ENCODE measurements at places on chromosomes 5 and 9. TPM values are rescaled to one million over a fixed set of nuclear protein-coding genes. Genes with fewer than 3 reads are reported as not detected.
A peak's percentile ranks its signal among the peaks of the same experiment; 100 is the strongest.

DNA sequence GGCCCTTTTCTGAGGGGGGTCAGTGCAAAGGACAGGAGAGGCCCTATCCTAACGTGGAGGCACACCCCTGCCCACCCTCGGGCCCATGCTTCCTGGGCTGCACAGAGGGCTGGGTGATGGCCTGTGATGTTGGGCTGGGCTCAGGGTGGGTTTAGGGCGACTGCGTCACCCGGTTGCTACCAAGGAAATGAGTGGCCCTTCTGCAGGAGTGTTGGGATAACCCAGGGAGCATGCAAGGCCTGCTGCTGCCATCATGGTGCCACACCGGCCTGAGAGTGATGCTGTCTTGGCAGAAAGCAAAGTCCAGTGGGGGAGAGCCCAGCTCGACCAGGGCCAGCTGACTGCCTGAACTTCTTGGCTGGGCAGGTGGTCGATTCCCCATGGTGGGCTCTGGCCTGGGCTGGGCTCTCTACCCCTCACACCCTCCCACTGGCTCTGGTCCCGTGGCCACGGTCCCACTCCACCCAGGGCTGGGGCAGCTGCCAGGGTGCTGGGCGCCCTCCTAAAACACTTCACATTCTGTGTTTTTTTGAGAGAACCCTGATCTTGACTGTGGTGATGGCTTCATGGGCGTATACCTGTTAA lies 21.5 kb upstream of the MRNIP start:
- no peaks in the 10 kb centered on the region for H3K27me3 ChIP-seq
- H3K27ac ChIP-seq = no peak overlapping the region
- no peak overlapping the region for H3K4me3 ChIP-seq
- DNase-seq = no peak
- peaks cover 72% of the 10 kb centered on the region for H3K36me3 ChIP-seq

DNA sequence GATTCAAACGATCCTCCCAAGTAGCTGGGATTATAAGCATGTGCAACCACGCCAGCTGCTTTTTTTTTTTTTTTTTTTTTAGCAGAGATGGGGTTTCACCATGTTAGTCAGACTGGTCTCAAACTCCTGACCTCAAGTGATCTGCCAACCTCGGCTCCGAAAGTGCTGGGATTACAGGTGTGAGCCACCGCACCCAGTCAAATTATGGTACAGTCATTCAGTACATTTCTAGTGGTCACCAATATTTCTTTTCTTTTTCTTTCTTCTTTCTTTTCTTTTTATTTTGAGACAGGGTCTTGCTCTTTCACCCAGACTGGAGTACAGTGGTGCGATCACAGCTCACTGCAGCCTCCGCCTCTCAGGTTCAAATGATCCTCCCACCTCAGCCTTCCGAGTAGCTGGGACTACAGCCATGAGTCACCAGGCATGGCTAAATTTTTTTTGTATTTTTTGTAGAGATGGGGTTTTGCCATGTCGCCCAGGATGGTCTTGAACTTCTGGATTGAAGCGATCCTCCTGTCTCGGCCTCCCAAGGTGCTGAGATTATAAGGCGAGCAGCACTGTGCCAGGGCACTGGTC lies 25.4 kb upstream of the DCP2 start:
- H3K36me3 ChIP-seq = no peaks in the 10 kb centered on the region
- H3K27me3 ChIP-seq = no peaks in the 10 kb centered on the region
- H3K4me1 ChIP-seq = no peaks in the 10 kb centered on the region
- H3K4me3 ChIP-seq = no peak overlapping the region
- no peak for DNase-seq

DNA sequence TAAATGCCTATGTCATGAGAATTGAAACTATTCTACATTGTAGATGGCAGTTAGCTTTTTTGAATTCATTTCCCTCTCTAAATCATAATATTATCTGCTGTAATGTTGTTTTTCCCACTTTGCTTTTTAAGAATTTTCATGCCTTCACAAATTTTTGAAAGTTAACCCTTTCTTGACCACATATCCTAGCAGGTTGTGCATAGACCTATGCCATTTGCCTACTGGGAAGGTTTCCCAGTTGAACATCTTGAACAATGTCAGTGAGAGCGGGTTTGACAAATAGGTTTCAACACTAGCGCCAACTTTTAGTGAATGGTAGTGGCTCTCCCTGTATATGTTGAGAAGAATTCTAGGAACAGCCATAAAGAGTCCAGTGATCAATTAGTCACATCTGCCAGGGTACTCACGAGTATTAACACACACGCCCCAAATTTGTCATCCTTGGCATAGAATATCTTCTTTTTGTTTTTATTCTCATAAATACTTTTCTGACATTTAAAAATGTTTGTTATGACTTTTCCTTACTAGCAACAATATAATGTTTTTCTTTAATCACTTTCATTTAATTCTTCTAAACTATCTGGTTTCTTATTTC lies 307.6 kb downstream of the PJA2 start:
- no peaks in the 10 kb centered on the region for H3K4me1 ChIP-seq
- H3K36me3 ChIP-seq = no peaks in the 10 kb centered on the region
- H3K27ac ChIP-seq = no peak overlapping the region
- H3K4me3 ChIP-seq = no peak overlapping the region
- no peak for DNase-seq
- no peaks in the 10 kb centered on the region for H3K27me3 ChIP-seq

GRCh38 chr5:127876384-127876783 lies 173.2 kb downstream of the CCDC192 start:
- no peaks in the 10 kb centered on the region for H3K36me3 ChIP-seq
- no peaks in the 10 kb centered on the region for H3K4me1 ChIP-seq
- no peak for DNase-seq
- H3K27me3 ChIP-seq = no peaks in the 10 kb centered on the region
- H3K27ac ChIP-seq = no peak overlapping the region
- no peak overlapping the region for H3K4me3 ChIP-seq

DNA sequence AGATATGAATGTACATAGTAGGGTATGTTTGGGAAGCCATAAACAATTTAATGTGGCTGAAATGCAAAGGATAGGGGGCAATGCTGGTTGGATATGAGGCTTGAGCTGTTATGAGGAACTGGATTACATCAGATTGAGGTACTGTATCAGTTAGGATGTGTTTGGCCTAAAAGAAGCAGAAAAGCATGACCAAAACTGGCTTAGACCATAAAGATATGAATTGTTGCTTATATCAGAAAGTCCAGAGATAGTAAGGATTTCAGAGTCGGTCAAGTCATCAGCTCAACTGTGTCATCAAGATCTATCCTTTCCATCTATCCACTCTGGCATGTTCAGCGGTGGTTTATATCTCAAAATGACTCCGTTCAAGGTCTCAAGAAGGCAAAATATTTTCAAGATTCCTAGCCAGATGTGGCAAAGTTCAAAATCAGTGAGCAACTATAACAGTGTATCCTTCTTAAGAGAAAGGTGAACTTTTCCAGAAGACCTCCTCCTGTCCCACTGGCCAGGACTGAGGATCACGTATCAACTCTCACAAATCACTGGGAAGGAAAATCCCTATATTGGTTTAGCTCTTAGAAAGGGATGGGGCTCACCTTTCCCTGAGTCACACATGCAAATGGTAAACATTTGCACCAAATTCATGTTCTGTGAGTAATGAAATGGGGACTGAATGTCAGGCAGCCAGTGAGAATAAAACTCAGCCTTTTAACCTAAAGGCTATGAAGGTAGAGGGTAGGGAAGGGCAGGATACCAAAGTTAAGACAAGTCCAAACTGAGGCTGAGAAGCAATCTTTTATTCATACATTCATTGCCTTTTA lies 257.8 kb downstream of the TRIM32 start:
- no peaks in the 10 kb centered on the region for H3K4me1 ChIP-seq
- no peak for DNase-seq
- H3K36me3 ChIP-seq = no peaks in the 10 kb centered on the region
- no peaks in the 10 kb centered on the region for H3K27me3 ChIP-seq

DNA sequence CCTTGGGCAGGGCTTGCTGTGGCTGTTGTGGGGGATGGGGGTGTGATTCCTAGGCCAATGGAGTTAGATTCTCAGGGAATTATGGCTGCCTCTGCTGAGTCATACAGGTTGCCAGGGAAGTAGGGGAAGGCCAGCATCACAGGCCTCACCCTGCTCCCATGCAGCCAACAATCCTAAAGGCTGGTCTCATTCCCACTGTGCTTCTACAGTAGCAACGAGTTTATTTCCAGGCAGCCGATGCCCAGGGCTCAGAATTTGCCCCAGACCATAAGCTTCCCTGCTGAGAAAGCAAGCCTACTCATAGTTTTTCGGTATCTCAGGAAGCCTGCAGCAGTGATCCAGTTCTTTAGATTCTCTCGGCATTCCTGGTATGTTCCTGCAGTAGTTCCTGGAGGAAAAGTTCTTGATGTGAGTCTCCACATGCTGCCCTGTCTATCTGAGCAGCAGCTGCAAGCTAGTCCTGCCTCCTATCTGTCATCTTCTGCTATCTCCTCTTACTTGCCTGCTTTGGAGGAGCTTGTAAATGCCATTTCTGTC lies 59.3 kb upstream of the SELENOP start:
- no peak overlapping the region for H3K4me3 ChIP-seq
- no peak for DNase-seq
- no peak overlapping the region for H3K27ac ChIP-seq
- H3K36me3 ChIP-seq = no peaks in the 10 kb centered on the region
- H3K4me1 ChIP-seq = no peaks in the 10 kb centered on the region
- H3K27me3 ChIP-seq = no peaks in the 10 kb centered on the region

GRCh38 chr5:16626696-16627264 lies 10.0 kb upstream of the RETREG1 start:
- H3K36me3 ChIP-seq = no peaks in the 10 kb centered on the region
- H3K27me3 ChIP-seq = no peaks in the 10 kb centered on the region
- no peak overlapping the region for H3K4me3 ChIP-seq
- peak; percentile 49 for DNase-seq
- peaks cover 49% of the 10 kb centered on the region for H3K4me1 ChIP-seq

PCDHA9 gene
- total RNA-seq = not detected

GRCh38 chr9:96232539-96233241 lies 69.3 kb downstream of the HSD17B3 start:
- H3K4me1 ChIP-seq = no peaks in the 10 kb centered on the region
- H3K27me3 ChIP-seq = no peaks in the 10 kb centered on the region
- no peak for DNase-seq
- no peaks in the 10 kb centered on the region for H3K36me3 ChIP-seq
- no peak overlapping the region for H3K27ac ChIP-seq
- no peak overlapping the region for H3K4me3 ChIP-seq

DNA sequence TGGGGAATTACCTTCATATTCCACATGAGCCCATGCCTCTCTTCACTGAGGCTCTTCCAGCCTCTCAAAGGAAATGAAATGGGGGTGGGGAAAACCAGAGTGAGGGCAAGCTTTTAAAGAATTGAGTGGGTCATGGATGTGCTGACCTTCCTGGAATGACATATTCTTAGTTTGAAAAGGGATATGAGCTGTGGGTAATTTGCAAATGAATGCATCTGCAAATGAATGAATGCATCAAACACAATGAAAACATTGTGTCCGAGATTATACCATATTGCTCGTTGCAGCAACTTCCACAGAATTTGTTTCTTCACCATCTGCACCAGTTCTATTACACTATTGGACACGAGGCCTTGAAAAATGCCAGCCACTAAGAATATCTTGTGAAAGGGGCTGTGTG lies 198.6 kb upstream of the CDH6 start:
- no peaks in the 10 kb centered on the region for H3K4me1 ChIP-seq
- no peaks in the 10 kb centered on the region for H3K36me3 ChIP-seq
- no peaks in the 10 kb centered on the region for H3K27me3 ChIP-seq
- H3K4me3 ChIP-seq = no peak overlapping the region
- DNase-seq = no peak

DNA sequence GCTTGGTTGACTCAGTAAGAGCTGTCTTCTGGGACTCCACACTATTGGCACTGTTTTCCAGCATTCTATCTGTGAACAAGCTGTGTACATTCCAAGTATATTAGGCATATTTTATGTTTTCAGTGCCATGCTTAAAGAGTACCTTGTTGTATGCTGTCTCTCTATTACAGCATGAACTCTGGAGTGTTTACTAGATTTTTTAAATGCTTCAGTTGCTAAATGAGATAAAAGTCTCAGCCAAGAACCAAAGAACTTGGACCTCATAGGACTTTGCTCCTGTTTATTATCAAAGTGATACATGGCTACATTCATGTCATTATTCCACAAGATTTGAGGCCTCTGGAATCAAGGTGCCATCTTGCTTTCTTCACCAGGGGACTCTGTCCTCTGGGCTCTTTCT lies 167.2 kb downstream of the C9orf152 start:
- no peaks in the 10 kb centered on the region for H3K4me1 ChIP-seq
- no peak for DNase-seq
- no peaks in the 10 kb centered on the region for H3K36me3 ChIP-seq
- no peaks in the 10 kb centered on the region for H3K27me3 ChIP-seq

- peak; percentile 26 for DNase-seq
- H3K36me3 ChIP-seq = no peaks in the 10 kb centered on the region
- H3K4me1 ChIP-seq = peaks cover 7% of the 10 kb centered on the region
Observed at GRCh38 chr5:138753794-138754698, 821 bp downstream of the CTNNA1 start.

DNA sequence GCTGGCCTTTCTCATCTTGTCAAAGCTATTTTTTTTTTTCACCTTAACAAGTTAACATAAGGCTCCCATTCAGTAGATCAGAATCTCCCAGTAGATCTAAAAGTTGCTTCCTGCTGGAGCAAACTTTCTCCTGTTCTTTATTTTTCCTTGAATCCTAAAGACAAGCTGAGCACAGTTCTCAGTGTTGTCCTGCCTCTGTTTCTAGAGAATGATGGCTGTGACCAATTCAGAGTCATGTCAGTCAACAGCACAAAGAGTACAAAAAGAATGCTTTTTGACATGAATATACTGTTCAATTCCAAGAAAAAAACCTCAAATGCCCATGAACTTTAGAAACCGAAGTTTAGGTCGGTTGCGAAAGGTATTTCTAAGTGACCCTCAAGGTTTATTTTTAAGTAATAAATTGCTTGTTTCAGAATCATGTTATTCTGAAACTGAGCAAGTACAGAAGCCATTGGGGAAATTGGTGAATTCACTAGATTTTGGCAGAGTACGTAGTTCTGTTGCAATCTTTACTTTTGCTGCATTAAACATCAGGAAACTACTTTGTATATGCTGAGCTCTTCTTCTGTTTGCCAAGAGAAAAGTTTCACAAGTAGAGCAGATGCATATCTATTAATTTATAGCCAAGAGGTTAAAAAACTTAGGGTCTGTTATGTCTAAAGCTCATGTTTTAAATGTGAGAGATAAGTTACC lies 161.7 kb upstream of the RPS23 start:
- no peaks in the 10 kb centered on the region for H3K36me3 ChIP-seq
- H3K4me3 ChIP-seq = no peak overlapping the region
- DNase-seq = no peak
- no peak overlapping the region for H3K27ac ChIP-seq
- H3K27me3 ChIP-seq = no peaks in the 10 kb centered on the region
